ENCODE measurements at places on chromosomes 5 and 9. TPM values are rescaled to one million over a fixed set of nuclear protein-coding genes. Genes with fewer than 3 reads are reported as not detected.

Gene TRIM36
- 2.8 TPM for polyA plus RNA-seq

DNA sequence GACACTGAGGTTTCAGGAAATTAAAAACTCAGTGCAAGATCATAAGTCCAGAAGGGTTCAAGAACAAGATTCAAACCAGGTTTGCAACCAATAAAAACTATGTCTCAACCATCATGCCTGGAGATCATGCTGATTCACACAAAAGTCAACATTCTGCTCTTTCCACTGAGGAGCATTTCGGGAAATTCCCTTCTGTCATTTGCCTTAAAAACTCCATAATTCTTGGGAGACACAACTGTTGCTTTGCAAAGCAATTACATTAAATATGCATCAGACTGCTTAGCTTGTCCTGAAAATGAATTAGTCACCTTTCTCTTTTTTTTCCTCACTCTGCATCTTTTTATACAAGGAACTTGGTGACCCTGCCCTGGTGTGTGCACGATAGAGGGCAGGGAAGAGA is 275.9 kb upstream of the ZNF462 start:
- DNase-seq: no peak

DNA sequence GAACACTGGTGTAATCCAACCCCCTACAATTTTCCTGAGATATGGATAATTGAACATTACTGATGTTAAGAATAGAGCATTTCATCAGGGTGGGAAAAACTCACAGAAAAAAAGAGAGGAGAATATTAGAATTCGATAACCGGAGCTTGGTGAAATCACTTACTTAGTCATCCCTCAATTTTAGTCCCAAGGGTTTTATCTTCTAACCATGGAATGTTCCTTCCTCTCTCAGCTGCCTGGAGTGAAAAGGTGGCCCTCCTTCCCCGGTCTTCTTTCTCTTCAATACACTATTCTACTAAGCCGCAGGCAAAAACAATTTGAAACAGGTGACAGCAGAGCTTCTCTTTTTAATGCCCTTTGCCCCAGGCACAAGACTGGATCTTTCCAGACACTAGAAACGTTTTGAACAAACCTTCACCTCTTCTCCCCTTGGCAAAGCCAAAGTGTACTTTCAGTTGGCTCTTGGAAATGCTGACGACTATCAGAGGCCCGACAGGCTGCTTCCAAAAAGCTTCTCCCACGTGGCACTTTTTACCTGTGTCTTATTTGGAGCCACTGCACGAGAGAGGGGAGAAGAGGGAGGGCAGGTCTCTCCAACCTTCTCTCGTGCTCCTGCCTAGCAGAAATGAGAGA is 543.9 kb downstream of the TLE1 start:
- DNase-seq: no peak

DNA sequence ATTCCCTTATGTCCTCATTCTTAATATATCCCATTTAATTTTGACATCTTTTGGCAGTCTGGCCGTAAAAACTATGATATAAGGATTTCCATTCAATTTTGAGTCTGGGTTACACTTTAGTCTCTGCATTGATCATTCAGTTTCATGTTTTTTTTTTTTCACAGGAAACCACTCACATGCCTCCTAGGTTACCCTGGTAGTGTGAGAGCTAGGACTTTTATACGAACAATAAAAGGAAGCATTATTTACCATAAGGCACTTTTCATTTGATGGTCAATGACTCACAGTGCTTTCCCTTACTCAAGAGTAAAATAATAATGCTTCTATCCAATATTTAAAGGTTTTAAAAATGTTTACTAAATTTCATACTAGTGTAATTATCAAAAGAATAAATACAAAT is 16.4 kb upstream of the DMAC1 start:
- no peak for DNase-seq

- peak; percentile 78 for DNase-seq
These were observed 665.5 kb upstream of the ZNF608 start for GRCh38 chr5:125411744-125412560.

DNA sequence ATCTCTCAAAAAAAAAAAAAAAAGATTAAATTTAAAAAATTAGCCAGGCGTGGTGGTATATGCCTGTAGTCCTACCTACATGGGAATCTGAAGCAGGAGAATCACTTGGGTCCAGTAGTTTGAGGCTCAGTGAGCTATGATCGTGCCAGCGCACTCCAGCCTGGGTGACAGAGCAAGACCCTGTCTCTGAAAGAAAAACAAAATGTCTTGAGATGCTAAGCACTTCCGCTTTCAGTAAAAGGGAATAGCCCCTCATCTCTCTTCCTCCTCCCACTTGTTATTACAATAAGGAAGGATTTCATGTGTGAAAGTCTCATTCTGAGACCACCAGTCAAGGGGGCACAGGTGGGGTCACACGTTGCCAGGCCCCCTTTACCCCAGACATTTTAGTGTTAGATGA is 79.4 kb downstream of the GOLPH3 start:
- DNase-seq: no peak

Measured in renal cortex interstitium (tissue), 15 donors.